ENCODE measurements at places on chromosomes 5 and 9. TPM values are rescaled to one million over a fixed set of nuclear protein-coding genes. Genes with fewer than 3 reads are reported as not detected.
A peak's percentile ranks its signal among the peaks of the same experiment; 100 is the strongest.

DNA sequence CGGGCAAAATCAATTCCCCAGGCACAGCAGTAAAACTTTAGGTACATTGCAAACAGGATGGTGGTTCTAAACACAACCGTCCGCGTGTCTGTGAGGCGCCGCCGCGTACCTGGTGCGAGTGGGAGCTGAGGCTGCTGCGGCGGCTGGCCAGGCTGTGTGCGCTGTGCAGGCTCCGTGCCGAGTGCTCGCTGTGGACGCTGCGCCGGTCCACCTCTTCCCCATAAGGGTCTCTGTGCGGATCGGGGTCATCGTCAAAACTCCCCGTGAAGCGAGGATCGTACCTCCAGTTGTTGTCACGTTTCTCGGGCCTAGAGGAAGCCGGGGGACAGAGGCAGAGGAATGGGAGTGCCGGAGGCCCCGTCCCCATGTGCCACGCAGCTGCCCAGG lies 16.7 kb downstream of the SEC16A start:
- DNase-seq: no peak

The FCN2 gene
- not detected for total RNA-seq

The TXNDC8 gene
- total RNA-seq: not detected

The PCDH12 gene
- total RNA-seq: 4.2 TPM

The LCN1 gene
- not detected for total RNA-seq

- no peak for DNase-seq
Observed at GRCh38 chr9:37920471-37921167, 16.7 kb upstream of the SLC25A51 start.

DNA sequence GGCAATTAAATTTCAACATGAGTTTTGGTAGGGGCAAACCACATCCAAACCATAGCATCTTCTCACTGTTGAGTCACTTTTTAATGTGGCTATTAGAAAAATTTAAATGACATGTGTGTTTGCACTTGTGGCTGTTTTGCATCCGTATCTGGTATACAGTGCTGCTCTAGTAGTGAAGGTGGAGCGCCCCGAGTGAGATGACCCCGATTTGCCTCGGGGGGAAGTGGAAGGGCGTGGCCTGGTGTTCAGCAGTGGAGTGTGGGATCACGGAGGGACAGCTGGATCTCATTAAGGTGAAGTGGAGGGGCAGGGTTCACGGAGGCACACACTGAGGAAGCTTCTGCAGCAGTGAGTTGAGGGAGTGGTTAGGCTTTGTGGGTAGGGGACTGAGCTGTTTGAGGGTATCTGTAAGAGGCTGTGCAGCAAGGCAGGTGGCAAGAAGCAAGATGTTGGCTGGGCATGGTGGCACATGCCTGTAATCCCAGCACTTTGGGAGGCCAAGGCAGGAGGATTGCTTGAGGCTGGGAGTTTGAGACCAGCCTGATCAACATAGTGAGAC lies 6.2 kb upstream of the GMCL2 start:
- no peak for DNase-seq

DNA sequence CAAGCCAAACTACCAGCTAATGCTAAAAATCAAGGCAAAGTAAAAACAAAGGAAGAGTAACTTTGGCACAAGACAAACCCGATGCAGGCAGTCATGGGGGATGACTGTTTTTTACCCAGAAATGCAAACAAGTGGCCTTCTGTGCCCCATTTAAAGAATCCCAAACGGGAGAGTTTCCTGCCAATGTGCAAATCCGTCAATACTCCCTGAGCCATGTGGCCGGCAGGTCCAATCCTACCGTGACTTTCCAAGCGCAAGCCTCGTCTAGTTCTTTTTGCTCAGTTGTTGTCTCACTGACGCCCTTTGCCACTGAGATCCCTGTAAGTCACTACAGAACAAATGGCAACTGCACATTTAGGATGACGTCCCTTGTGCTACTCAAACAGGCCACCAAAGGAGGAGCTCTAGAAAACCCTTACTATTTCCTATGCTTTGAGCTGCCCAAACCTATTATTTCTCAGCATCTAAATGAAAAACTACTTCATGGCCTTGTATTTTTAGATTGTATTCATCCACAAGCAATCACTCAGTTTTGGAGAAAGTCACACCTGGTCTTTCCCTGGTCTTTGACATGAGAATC lies 43.4 kb downstream of the OTULIN start:
- no peak for DNase-seq

- peak; percentile 23 for DNase-seq
Observed at GRCh38 chr9:112864403-112864802, 26.3 kb downstream of the SLC46A2 start.

- DNase-seq: no peak
Observed at GRCh38 chr9:131411719-131412681, 18.1 kb downstream of the PRRC2B start.

DNA sequence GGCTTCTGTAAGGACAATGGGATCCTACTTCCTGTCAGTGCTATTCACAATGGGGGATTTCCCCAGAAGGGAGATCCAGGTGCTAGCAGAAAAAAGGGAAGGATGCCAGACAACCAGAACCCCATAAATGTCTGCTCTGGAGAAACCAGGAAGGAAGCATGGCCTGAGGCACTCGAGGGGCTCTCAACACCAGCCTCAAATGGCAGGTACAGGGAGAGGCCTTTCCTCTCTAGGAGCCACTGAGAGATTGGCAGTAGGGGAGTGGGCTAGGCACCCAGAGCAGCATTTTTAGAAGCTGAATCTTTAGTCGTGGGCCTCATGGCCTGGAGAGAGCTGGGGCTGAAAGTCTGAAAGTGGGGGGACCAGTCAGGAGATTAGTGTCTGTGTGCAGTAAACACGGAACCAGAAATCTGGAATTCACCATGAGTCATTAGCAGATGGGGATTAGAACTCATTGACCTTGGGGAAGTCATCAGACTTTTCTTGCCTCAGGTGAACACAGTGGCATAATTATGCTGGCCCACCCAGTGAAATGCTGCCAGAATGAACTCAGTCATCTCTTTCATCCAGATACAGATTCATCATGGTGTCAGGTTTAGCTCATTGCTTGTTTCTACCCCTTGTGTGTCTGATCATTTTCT lies 28.3 kb downstream of the ARHGEF28 start:
- no peak for DNase-seq

DNA sequence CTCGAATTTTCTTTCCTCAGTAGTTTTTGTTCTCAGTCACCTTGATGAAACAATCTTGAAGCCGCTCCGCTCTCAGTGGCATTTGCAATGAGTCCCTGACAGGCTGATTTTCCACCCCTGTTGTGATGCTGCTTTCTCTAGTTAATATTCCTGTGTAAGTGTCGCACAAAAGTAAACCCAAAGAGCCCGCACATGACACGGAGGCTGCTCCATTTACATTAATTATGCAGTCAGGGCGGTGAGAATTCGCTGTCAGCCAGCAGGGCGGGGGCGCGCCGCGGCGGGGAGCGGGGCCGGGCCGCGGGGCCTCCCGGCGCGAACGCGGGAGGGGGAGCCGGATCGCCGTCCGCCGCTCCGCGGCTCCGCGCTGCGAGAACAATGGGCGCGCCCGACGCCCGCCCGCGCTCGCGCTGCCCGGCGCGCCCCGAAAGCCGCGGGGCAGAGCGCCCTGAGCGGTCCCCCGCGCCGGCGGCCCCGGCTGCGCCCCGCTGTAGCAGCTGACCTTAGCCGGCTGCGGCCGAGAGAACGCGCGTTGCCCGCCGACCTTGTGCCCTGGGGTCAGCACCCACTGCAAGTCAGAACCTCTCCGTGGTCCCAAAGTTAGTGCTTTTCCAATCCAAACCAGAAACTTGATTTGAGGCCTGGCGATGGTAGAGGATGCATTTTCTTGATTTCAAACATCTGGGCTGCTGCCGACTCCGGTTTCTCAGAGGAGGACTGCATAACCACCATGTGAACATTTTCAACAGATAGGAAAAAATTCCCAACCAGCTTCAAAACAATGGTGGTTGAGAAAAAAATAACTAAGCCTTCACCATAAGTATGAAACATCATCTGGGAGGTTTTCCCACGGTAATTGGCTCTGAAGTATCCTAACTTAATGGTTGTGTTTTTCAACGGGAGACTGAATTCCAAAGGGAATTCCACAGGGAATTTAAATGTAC lies 142.6 kb downstream of the PBX3 start:
- DNase-seq: peak; percentile 24

DNA sequence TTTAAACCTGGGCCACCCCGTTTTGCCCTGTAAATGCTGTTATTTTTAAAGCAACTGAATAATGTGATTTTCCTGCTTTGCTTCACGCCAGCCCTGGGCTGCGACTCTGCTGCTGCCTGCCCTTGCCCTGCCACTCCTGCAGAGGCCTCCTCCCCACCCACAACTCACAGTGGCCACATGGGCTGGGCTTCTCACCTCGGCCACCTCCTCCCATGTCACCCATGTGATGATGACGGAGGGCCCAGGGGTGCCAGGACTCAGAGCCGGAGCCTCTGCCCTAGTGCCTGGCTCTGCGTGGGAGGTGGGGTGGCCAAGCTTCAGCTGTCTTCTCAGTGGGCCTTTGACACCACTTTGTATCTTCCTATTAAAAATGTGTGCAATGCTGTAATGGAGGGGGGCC lies 48.1 kb upstream of the NKD2 start:
- DNase-seq: no peak

The PHYHD1 gene
- 1.1 TPM for total RNA-seq

DNA sequence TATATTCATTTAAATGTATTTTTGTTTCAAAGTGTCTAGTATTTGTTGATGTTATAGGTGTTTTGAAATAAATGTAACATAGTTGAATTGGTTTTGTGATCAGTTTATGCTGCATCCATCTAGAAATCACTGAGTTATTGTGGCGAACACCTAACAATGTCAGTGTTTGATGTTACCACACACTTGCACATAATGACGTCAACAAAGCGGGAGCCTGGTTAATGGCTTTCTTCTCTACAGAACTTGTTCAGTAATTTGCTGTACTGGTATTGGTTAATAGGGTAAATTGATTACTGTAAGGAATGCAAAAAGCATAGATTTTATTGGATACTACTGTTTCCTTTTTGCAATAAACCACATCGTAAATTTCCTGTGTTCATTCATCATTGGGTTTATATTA lies 133.0 kb downstream of the ATG10 start:
- no peak for DNase-seq

DNA sequence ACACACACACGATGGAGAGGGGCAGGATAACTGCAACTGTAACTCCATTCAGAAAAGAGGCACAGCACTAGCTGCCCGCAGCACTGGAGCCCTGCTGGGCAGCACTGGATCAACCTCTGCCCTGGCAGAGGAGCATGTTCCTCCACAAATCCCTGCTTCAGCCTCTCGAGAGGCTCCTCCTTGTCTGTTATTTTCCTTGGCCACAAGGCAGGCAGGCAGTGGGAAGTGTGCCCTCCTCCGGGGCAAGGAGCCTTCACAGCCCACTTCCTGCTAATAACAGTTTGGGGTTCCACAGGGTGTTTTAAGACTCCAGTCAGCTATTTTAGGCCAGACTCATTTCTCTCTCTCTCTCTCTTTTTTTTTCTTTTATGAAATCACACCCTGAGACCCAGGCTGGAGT lies 11.8 kb downstream of the FXN start:
- no peak for DNase-seq

DNA sequence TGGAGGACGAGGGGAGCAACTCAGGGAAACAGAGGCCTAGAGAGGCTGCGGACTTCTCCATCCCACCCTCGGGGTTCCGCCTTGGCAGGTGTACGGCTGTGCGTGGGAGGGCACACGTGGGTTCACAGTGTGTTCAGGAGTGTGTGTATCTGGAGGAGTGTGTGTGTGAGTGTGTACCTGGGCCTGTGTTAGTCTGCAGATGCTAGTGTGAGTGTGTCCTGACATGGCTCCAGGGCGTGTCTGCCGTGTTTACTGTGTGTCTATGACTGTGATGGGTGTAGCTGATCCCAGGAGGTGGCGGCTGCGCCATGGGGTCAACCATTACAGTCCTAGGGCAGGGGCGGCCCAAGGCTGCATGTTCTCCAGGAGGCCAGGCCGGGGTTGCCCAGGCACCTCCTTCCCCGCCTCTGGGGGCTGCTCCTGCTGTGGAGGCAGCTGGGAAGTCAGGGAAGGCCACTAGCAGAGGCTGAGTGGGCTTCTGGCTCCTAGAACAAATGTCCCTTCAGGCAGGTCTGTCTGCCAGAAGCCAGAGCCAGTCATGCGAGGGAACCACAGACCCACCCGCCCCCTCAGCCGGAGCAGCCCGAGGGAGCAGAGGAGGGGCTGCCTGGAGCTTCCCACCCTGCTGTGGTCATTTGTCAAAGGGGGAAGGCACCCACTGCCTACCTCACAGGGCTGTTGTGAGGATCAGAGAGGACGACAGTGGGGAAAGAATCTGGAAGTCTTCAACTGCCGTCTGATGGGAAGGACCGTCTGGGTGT lies 21.4 kb downstream of the CRB2 start:
- DNase-seq: no peak

The SLC46A2 gene
- 0.73 TPM for total RNA-seq

The GKAP1 gene
- 14.5 TPM for total RNA-seq

The SHOC1 gene
- total RNA-seq: not detected

DNA sequence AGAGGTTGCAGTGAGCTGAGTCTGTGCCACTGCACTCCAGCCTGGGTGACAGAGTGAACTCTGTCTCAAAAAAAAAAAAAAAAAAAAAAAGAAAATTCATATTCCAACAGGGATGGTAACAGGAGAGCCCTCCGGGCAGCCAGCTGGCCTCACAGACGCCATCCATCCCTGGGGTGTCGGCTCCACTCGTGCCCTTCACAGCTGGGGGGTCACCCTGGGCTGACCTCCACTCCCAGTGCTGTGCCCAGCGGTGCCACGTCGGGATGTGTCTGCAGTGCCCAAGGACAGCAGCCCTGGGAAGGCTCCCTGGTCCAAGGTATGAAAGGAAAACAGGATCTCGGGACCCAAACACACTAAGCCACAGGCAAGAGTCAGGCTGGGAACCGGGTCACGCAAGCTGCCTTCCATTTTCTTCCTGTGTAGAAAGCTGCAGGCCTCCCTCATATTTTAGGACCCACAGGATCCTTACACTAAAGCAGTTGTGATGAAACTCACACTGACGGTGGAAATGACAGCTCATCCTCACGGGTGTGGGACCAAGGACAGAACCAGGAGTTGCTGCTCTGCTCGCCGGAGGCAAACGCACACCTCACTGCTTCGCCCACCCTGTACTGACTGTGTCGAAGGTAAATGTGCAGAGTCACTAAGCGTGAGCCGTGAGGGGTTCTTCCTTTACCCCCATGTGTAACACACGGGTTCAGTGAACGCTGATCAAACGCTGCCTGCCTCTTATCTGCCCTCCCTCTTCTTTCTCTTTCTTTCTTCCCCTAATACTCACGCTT lies 5.3 kb downstream of the SLC12A7 start:
- DNase-seq: no peak

The PCDHA8 gene
- total RNA-seq: 15.9 TPM

- no peak for DNase-seq
Observed at GRCh38 chr5:126370796-126371718, 52.2 kb upstream of the GRAMD2B start.

GRCh38 chr5:31106278-31106677 lies 87.2 kb upstream of the CDH6 start:
- DNase-seq: no peak

The HTR4 gene
- total RNA-seq: 0.54 TPM

Measured in cerebellum (tissue), 4 donors.